Fibroblast of skin of right quadriceps (primary cell): ENCODE measurements at places on chromosomes 13 and 19.

- DNase-seq: no peak
These were observed 1.8 kb downstream of the TMEM259 start for GRCh38 chr19:1018932-1019615.

GRCh38 chr19:46629546-46630025 is 4.7 kb upstream of the PTGIR start:
- no peak for DNase-seq

DNA sequence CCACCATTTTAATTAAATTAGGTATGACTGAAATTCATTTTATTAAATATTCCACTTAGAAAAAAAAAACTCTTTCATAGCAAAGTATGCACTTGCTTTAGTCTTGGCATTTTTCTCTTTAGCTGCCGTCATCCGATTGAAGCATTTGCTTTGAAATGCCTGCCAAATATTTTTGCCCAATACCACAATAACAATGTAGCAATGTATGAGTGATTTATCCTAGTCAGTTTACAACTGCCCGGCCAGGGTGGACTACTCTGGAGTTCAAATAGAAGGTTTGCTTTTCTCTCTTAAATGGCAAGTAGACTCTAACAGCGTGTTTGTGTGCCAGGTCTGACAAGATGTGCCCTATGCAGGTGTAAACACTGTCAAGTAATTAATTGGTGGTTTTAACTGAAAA is 675.3 kb upstream of the SGCG start:
- peak; percentile 9 for DNase-seq

DNA sequence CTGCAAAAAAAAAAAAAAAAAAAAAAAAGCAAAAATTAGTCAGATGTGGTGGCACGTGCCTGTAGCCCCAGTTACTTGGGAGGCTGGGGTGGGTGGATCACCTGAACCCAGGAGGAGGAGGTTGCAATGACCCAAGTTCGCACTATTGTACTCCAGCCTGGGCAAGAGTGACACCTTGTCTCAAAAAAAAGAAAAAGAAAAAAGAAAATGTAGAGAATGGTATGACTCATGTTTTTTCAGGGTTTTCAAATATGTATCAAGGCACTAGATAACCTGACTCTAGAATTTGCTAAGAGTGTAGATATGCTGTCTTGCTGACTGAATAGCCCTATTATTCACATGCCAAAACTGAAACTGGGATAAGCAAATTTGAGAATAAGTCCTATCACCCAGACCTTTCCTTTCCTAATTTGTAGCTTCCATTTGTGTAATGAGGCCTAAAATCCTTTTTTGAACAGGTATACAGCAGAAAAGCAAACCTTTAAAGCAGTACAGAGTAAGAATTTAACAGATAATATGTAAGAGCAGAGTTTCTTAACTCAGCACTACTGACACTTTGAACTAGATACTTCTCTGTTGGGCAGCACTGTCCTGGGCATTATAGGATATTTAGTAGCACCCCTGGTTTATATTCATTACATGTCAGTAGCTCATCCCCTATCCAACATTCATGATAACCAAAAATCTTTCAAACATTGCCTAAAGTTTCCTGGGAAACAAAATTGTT is 108.6 kb downstream of the ELF1 start:
- DNase-seq: peak; percentile 18

DNA sequence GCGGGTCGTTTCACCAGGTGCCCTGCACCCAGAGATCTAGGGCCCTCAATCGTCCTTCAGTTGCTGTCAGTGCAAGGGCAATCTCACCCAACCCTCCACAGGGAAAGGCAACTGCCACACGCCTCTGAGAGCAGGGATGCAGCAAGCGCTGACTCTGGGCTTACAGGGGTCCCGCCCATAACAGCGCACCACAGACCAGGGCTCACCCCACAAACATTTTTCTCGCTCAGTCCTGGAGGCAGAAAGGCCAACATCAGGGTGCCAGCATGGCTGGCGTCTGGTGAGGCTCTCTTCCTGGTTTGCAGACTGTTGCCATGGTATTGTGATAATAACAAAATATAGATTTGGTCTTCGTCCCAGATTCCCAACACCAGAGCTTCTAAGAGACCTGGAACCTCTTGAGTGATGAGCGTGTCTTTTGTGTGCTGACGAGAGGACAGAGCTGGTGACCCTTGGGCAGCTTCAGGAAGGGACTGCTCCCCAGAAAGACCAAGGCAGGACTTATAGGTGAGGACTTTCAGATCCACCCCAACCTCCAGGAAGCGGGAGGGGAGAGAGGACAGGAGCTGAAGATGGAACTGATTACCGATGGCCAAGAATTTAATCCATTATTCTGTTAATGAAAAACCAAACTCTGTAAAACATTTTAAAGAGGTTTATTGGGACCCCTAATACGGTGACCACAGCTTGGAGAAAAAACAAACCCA is 51.3 kb downstream of the C13orf46 start:
- DNase-seq: no peak

DNA sequence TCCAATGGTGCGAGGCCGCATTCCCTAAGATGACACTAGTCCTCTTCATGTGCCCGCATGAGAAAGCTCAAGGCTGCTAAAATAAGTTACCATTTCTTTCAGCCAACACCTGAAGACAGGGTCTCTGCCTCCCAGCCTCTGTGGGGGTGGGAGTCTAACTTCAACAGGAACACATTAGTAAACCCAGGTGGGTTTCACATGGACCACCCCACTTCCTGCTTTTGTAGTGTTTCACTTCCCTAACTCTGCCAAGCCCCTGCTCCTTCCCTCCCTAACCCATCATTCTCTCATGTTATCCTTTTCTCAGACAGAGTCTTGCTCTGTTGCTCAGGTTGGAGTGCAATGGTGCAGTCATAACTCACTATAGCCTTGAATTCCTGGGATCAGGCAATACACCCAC is 783.6 kb downstream of the UQCRFS1 start:
- DNase-seq: no peak
